ENCODE measurements at places on chromosomes 1 and 21.

- DNase-seq: peak; percentile 83
Measured at GRCh38 chr1:179310721-179311120, 17.1 kb downstream of the SOAT1 start.

GRCh38 chr1:8384088-8384487 lies 66.2 kb downstream of the SLC45A1 start:
- no peak for DNase-seq

DNA sequence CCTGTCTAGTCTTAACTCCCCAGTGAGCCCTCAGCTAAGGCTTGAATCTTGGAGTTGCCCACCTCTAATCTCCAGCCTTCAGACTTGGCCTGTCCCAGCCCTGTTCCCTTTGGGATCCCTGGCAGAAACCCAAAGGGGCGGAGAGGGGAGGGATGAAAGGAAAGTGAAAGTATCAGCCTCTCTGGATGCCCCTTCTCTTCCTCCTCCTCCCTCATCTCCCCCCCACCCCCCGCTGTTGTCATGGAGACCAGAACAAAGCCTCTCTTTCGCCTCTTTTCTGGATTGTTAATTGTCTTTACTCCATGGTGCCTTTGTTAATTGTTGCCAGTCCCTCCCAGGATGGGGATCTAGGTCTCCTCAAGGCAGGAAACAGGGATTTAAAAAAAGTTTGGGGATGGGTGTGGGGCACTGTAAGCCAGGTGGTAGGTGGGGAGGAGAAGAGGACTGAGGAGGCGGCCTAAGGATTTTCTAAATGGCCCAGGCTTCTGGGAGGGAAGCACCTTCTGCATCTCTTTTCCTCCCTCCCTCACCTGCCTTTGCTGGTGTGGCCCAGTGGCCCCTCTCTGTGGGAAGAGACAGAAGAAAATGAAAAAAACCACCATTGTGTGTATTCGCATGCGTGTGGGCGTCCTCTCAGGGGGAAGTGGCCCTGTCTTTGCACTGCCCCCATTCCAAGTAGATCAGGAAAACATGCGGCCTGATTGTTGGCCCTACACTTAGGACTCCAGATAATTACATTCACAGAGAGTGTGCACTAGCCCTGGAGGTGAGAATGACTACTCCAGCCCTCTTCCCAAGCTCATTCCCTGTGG lies 7.5 kb upstream of the SOX13 start:
- DNase-seq: peak; percentile 35

DNA sequence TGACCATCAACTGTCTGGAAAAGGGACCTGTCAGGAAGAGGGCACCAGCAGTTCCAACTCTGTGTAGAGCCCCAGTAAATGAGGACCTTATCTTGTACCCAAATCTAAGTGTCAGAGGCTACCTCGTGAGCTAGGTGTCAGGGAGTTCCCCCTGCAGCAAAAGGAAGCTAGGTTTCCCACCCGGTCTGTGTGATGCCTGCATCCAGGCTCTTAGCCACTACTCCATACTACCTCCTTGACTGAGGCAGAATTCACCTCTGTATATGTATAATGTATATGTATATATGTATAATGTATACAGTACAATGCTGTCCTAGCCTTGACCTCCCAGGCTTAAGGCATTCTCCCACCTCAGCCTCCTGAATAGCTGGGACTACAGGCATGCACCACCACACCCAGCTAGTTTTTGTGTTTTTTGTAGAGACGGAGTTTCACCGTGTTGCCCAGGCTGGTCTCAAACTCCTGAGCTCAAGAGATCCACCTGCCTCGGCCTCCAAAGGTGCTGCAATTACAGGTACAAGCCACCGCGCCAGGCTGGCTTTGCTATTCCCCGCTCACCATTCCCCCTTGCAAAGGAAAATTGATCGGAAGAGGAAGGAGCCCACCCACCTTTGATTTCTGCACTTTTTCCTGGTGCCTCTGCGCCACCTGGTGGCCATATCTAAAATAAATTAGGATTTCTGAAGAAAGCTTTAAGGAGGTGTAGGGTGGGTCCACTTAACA lies 15.7 kb upstream of the LUZP1 start:
- peak; percentile 39 for DNase-seq

DNA sequence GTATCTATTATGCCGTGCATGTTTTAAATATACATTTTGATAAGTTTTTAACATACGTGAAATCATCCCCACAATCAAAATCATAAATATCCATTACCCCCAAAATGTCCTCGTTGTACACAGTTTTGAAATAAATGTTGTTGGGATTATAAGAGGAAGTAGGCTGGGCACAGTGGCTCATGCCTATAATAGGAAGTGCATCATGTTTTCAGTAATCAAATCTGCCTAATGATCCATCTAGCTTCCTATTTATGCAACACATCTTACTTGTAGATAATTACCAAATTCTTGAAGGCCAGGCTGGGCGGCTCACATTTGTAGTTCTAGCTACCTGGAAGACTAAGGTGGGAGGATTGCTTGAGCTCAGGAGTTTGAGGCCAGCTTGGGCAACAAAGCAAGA lies 15.0 kb upstream of the IFNGR2 start:
- DNase-seq: no peak

GRCh38 chr1:202575918-202576653 lies 134.2 kb downstream of the SYT2 start:
- DNase-seq: peak; percentile 51

DNA sequence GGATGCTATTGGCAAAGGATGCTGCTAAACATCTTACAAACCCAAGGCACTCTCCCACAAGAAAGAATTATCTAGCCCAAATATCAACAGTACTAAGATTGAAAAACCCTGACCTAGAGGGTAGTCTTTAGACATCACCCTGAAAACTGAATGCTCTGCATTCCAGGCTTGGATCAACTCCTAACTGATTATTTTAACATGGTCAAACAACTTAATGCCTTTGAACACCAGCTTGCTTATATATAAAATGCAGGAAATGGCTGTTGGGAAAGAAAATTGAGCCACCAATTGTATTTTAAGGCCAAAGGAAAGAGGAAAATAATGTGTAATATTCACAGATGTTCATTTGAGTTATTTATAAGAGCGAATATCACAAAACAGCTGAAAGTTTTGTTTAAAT lies 72.2 kb upstream of the C1orf87 start:
- no peak for DNase-seq

GRCh38 chr1:207313131-207313530 lies 8.3 kb upstream of the CD55 start:
- DNase-seq: peak; percentile 55

GRCh38 chr21:28579986-28580550 lies 412.6 kb downstream of the LTN1 start:
- DNase-seq: no peak

DNA sequence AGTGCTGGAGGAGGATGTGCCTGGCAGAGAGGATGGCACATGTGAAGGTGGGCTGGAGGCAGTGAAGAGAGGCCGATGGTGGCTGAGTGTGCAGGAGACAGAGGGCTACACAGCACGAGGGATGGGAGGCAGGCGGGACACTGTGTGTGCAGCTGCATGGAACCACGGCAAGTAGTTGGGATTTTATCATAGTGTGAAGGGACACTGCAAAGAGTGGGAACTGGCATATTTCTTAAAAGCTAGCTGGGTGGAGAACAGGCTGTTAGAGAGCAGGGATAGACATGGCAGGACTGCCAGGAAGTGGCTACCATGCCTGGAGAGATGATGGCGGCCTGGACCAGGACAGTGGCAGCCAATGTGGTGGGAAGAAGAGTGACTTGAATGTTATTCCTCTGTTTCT lies 102.4 kb upstream of the TLR5 start:
- no peak for DNase-seq

DNA sequence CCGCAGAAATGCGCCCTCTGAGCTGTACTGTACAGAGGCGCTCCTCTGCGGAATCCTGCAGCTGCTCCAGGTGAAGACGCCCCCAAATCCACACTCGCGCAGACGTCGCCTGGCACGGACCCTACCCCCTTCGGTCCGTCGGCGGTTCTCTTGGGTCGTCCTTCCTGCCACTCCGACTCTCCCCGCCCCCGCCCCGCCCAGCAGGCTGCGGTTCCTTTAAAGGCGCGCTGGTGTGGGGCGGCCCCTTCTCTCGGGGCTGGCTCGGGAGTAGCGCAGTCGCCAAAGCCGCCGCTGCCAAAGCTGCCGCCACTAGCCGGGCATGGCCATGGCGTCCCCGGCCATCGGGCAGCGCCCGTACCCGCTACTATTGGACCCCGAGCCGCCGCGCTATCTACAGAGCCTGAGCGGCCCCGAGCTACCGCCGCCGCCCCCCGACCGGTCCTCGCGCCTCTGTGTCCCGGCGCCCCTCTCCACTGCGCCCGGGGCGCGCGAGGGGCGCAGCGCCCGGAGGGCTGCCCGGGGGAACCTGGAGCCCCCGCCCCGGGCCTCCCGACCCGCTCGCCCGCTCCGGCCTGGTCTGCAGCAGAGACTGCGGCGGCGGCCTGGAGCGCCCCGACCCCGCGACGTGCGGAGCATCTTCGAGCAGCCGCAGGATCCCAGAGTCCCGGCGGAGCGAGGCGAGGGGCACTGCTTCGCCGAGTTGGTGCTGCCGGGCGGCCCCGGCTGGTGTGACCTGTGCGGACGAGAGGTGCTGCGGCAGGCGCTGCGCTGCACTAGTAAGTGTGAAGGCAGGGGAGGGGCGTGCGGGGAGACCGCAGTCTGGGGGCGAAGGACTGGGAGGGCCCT lies at the start of gene RASSF5:
Gene RASSF5, plus strand, starts transcription at position 248 of the 846 bp plus-strand sequence. Its CDS starts 72 bp downstream, at position 320.
- peak; percentile 65 for DNase-seq

GRCh38 chr1:11156441-11156840 lies 32.7 kb upstream of the ANGPTL7 start:
- DNase-seq: no peak

DNA sequence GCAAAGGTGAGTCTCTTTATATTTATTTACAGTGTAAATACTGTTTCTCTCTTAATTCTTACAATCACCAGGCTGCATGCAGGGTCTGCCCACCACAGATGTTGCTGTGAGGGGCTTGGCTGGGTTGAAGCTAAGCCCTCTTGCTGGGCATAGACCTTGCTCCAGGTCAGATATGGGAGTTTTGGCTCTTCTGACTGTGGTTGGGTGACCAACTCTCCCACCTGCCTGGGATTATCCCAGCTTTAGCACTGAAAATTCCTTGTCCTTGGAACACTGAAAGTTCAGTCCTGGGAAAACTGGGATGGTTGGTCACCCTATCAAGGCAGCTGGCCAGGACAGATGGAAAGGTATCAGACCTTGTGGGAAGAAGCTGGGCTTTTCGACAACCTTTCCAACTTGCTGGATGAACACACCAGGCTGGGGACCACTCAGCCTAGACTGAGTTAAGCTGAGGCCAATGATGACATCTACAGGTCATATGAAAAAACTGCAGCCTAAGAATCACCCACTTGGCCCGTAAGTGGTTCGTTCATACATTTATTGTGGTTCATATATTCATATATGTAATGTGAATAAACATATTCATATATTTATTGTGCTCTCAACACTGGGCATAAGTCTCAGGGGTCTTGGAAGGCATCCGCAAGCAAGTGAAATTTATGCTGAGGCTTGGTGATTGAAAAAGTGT lies 26.6 kb upstream of the HPDL start:
- DNase-seq: peak; percentile 67

DNA sequence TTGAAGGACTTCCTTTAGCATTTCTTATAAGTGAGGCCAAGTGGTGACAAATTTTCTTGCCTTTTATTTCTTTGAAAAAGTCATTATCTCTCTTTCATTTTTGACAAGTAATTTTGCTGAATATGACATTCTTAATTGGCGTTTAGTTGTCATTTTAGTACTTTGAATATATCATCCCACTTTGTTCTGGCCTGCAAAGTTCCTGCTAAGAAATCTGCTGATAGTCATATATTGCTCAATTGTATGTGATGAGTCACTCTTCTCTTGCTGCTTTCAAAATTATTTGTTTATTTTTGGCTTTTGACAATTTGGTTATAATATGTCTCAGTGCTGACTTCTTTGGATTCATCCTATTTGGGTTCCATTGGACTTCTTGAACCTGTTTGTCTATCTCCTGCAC lies 312.6 kb downstream of the DUSP10 start:
- DNase-seq: peak; percentile 30

All from fibroblast of skin of right quadriceps (primary cell).